ENCODE measurements at places on chromosomes 7 and 10. TPM values are rescaled to one million over a fixed set of nuclear protein-coding genes. Genes with fewer than 3 reads are reported as not detected.

GRCh38 chr7:104784686-104785085, 229.3 kb upstream of the KMT2E start:
- no peak for DNase-seq

- no peak for DNase-seq
These were observed 123.8 kb upstream of the SLC26A5 start for GRCh38 chr7:103569621-103570305.

GRCh38 chr10:133379152-133379800, at the start of gene PAOX:
TSS of gene PAOX (plus strand) at chr10:133379262. CDS start at chr10:133379317, 55 bp downstream.
- DNase-seq, result peak; percentile 85

- no peak for DNase-seq
These were observed 152.4 kb downstream of the LRRC4 start for GRCh38 chr7:127878791-127879190.

DNA sequence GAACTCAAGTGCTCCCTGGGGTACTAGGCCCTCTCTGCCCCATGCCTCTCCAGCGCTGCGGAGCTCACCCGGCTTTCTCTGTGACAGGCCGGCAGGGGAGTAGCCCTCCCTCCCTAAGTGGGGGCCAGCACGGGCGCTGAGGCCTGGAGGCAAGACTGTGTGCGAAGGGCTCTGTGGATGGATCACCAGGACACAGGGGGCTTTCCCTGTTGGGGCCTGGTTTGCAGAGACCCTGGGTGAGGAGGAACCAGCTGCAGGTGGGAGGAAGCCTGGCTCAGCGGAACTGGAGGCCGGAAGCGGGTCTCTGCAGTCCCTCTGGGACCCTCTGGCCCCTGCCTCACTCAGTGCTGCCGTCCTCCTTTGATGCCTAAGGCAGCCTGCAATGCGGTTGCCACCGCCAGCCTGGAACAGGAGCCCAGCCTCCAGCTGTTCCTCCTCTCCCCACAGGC, 106.0 kb downstream of the CYTH3 start:
- DNase-seq, result no peak

GRCh38 chr10:114353383-114353782, 50.9 kb downstream of the AFAP1L2 start:
- no peak for DNase-seq

- peak; percentile 58 for DNase-seq
These were observed 152.6 kb downstream of the SLC16A9 start for GRCh38 chr10:59557052-59557451.

GRCh38 chr10:11698691-11699549, 43.3 kb upstream of the ECHDC3 start:
- DNase-seq, result no peak

DNA sequence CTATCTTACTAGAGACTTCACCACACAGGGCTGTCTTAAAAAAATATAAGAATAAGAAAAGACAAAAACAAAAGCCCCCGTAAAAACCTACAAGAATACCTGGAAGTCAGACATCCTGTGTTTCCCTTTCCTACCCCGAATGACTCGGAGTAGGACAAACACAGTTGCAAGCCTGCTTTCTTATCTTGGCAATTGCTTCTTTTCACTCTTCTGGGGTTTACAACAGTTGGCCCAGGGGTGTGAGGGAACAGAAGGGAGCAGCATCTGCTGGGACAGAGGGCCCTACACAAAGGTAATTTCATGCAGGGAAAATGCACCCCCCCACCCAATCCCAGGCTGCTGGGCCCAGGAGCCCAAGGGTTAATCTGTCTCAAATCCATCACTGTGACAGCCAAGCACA, 220.6 kb downstream of the ARHGAP12 start:
- DNase-seq, result no peak

- no peak for DNase-seq
These were observed 79.5 kb downstream of the RTKN2 start for GRCh38 chr10:62189131-62189530.

- no peak for DNase-seq
These were observed 3.5 kb downstream of the RHOBTB1 start for GRCh38 chr10:60940446-60940845.

DNA sequence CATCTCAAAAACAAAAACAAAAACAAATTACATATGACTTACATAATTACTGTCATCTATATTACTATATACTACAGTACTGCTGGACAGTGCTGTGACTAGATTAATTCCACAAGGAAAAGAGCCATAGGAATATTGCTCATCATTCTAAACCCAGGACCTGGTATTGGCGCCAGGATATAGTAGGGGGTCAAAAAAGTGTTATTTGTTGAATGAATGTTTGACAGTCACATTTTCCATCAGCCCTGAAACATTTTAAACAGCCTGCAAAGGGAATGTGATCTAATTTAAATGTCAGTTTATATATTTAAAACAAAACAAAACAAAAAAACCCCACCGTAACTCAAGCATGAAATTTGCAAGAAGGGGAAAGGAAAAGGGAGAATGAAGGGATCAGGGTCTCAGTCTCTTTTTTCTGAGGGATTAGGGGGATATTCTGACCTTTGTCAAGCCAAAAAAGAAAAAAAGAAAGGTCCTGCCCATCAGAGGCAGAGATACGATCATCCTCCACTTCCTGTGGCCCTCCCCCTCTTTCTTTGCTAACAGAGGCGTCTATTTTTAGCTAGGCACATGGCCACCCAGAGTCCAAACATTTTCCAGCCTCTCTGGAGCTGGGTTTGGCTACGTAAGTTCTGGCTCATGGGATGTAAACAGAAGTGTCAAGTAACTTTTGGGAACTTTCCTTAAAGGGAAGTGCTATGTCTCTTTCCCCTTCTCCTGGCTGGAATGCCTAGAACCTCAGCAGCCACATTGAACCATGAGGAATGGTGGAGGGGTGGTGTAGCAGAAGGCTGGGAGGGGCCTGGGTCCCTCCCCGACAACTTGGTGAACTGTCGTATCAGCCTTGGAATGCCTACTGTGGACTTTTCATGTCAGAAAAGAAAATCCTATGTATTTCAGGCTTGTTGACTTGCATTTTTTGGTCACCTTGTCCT, 44.6 kb upstream of the DLG5 start:
- peak; percentile 93 for DNase-seq

DNA sequence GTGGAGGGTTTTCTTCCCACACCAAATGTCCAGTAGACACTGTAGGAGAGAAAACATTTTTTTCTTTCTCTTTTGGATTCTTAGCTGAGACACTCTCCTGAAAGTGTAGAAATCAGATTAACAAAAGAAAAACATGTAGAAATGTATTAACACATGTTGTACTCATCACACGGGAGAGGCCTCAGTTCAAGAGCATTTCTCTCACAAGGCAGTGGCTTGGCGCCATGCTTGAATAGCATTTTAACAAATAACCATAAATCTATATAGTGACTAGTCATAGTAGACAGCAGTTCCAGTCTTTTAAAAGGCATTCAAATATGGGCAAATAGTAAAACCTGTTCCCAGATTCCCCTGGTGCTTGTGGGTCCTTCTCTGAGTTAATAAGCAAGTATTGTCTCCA, 38.3 kb upstream of the GHITM start:
- DNase-seq, result no peak

DNA sequence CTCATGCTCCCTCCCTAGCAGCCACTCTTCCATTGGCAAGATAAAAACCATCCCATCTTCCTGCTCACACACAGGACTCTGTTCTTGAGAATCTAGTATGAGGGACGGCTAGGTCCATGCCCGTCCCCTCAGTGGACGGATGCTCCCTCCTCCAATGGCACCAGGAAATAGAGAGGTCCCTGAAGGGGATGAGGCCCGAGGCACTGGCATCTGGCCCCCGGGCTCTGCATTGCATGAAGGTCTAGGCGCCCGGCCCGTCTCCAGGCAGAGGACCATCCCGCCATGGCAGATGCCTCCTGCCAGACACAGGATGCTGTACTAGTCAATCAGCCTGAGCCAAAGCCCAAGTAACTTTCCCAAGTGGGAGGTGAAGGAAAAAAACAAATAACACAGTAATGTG, 15.0 kb downstream of the PRKAG2 start:
- no peak for DNase-seq

DNA sequence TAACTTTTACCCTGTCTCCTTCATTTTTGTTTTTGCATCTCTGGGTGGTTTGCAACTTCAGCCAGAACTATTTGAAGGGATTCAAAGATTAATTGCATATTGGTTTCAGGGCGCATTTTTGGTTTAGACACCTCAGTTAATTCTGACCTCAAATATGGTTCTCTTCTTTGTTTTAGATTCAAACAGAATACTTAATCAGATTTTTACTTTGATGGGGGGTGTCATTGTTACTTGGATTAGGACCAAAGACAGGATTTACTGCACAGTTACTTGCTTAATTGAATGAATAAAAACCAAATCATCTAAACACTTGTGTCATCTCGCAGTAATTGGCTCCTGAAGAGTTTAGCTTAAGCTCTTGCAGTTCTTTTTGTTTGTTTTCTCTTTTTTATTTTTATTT, 100.9 kb downstream of the PHTF2 start:
- no peak for DNase-seq

GRCh38 chr10:109837384-109837783, 85.9 kb downstream of the XPNPEP1 start:
- no peak for DNase-seq

DNA sequence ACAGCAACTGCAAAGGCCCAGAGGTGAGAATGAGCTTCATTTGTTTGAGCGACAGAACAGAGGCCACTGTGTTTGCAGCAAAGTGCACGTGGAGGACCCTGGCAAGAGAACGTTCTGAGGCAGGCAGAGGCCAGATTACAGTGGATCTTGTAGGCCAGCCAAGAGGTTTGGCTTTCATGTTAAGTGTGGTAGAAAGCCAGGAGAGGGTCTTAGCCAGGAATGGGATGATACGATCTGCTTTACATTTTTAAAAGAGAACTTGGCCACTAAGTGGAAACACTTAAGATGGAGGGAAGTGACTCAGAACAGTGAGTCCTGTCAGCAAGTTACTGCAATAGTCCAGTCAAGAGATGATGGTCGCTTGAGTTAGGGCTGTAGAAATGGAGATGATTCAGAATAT, 4.6 kb downstream of the CCDC136 start:
- peak; percentile 40 for DNase-seq

DNA sequence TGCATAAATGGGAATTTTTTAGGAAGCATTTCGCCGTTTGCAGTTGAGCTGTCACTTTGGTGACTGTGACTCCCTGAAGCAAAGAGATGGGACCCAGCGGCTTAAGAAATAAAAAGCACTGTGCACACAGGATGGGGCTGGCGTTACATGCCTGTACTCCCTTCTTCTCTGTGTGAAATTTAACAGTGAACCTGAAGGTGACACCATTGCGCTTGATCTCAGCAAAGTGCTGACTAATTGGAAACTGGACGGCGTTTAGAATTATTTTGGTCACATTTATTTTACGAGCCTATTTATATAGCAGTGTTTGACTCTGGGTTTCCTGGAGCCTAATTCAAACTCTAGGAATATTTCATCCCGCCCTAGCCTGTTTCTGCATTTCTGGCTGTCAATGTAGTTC, 146.2 kb downstream of the PAXIP1 start:
- DNase-seq, result no peak

GRCh38 chr7:137476937-137477336, 133.4 kb upstream of the PTN start:
- no peak for DNase-seq

MOGAT3 gene
- 1.7 TPM for total RNA-seq

RELN gene
- total RNA-seq, result 1.7 TPM

GJD4 gene
- not detected for total RNA-seq

FAM107B gene
- total RNA-seq, result 18.7 TPM

TMEM120A gene
- total RNA-seq, result 4.1 TPM

NUTM2E gene
- not detected for total RNA-seq

PRKG1 gene
- 11.6 TPM for total RNA-seq

Measured in stomach (tissue), 19 donors.